T-cell (primary cell): ENCODE measurements at places on chromosomes 6 and 20. TPM values are rescaled to one million over a fixed set of nuclear protein-coding genes. Genes with fewer than 3 reads are reported as not detected.

Gene QKI
- total RNA-seq, result 51.0 TPM

Gene C6orf132
- total RNA-seq, result 0.18 TPM

Gene WFDC2
- 1.7 TPM for total RNA-seq

Gene SPAG4
- total RNA-seq, result 0.76 TPM

Gene TMEM217
- 0.49 TPM for total RNA-seq

Gene NRSN1
- not detected for total RNA-seq

Gene GPX5
- not detected for total RNA-seq

Gene VSX1
- not detected for total RNA-seq

Gene CLVS2
- not detected for total RNA-seq

Gene HLA-E
- total RNA-seq, result 1,417 TPM

Gene BMP6
- total RNA-seq, result 0.13 TPM

- DNase-seq, result no peak
Measured at GRCh38 chr6:110813338-110814101, 1.7 kb downstream of the CDK19 start.

DNA sequence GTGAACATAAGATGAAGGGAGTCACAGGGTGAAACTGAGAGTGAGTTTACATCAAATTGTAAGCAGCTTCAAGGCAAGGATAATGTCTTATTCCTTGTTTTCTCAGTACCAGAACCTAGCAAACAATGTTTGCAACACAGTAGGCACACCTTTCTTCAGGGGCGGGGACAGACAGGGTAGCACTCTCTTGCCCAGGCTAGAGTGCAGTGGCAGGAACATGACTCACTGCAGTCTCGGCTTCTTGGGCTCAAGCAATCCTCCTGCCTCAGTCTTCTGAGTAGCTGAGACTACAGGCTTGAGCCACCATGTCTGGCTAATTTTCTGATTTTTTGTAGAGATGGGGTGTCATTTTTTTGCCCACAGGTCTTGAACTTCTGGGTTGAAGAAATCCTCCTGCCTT is 299.8 kb downstream of the CD83 start:
- no peak for DNase-seq

GRCh38 chr6:38493931-38494547 is 145.7 kb downstream of the BTBD9 start:
- peak; percentile 60 for DNase-seq

DNA sequence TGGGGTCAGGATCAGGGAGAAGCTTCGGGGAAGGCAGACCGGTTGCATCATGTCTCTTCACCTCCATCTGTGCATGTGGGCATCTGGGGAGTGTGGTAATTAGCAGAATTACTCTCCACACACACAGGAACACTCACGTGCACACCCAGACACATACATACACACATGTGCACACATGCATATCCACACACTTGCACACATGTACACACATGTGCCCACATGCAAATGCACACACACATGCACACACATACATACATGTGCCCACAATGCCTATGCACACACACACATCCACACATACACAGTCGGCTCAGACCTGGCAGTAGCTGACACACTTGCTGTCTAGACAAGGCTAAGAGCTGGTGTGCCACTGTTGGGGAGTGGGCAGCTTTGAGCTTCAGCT is 212.3 kb upstream of the PMEPA1 start:
- DNase-seq, result no peak

DNA sequence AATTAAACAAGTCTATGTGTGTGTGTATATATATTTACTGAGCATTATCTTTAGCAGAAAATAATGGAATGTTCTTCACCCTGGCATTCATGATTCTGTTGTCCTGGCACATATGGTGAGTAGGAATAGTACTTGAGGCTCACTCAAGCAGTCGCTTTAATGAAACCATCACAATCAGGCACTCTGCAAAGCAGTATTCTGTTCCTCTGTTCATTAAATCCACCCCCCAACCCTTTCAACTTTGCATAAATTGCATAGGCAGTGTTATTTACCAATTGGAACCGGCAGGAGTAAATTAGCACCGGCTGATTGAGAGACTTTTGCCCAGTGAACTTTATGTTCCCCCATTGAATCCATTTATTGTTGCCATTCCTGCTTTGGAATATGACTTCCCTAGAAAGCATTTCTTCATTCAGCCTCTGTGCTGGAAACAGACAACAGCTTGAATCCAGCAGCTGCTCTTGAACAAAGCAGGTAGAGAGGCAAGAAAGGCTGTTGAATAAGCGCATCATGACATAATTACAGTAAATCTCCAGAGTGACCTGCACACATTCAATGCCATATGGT is 268.0 kb upstream of the RNF217 start:
- no peak for DNase-seq

DNA sequence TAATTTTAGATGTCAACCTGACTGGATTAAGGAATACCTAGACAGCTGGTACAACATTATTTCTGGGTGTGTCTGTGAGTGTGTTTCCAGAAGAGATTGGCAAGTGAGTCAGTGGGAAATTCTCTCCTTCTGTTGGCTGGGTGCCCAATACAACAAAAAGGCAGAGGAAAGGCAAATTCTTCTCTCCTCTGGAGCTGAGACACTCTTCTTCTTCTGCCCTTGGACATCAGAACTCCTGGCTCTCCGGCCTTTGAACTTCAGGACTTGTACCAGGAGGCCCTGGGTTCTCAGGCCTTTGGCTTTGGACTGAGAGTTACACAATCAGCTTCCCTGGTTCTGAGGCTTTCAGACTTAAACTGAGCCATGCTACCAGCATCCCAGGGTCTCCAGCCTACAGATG is 7.8 kb upstream of the BTN3A1 start:
- DNase-seq, result no peak

DNA sequence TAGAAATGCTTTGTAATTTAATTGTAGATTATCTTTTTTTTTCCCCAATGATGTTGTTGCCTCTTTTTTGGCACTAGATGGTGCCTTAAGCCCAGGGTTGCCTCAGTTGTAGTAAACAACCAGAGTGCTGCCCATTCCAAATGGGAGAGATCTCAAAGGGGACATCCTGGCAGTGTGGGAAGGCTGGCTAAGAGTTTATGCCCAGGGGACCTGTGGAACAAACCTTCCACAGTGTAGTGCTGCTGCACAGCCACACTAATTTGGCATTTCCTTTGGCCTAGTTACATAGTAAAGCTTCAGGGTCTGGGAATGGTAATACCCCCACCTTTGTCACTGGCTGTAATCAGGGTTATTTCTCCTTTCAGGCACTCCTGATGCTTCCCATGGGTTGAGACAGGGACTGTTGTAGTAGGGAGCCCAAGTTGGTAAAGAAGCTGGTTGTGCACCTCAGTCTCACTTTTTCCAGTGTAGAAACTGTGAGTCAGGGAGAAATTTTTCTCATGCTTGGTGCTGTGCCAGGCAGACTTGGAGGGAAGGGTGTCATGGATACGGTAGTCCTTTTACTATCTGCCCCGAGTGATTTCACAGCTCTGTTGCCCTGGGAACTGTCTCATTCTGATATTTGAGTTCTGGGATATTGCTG is 177.8 kb upstream of the ECI2 start:
- no peak for DNase-seq

- DNase-seq, result no peak
Measured at GRCh38 chr6:42627044-42627443, 63.2 kb downstream of the UBR2 start.

GRCh38 chr6:131917763-131918649 is 33.2 kb downstream of the CCN2 start:
- no peak for DNase-seq
